ENCODE measurements at places on chromosomes 1 and 21.
A peak's percentile ranks its signal among the peaks of the same experiment; 100 is the strongest.

GRCh38 chr1:201491896-201492511 lies 14.9 kb downstream of the CSRP1 start:
- no peak for DNase-seq

GRCh38 chr1:81800695-81801650 lies at the start of gene ADGRL2:
Gene ADGRL2 (plus strand): TSS chr1:81800934. CDS start chr1:81836985, 36,051 bp downstream.
- DNase-seq: peak; percentile 9

DNA sequence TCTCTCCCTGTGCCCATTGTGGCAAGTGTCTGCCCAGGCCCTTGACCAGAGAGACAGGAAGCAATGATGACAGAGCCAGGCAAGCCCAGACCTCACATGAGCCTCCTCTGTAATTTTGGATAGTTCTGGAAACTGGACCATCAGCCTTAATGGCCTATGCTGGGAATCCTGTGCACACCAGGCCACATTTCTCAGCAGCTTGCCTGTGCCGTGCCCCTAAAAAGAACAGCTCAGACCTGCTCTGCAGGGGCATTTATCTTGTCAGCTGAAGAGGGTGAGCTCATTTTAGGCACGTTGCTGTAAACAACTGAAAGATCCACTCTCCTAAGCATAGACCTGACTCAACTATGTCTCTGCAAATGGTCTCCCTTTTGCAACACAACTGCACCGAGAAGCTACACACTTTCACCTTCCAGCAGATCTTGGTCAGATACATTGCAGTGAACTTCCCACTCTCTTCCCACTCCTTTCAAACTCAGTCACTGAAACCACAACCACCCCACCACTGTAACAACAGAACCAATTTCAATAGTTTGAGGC lies 53.5 kb upstream of the BACH1 start:
- DNase-seq: peak; percentile 65

- no peak for DNase-seq
Observed at GRCh38 chr1:35844826-35845225, 37.0 kb downstream of the AGO4 start.

DNA sequence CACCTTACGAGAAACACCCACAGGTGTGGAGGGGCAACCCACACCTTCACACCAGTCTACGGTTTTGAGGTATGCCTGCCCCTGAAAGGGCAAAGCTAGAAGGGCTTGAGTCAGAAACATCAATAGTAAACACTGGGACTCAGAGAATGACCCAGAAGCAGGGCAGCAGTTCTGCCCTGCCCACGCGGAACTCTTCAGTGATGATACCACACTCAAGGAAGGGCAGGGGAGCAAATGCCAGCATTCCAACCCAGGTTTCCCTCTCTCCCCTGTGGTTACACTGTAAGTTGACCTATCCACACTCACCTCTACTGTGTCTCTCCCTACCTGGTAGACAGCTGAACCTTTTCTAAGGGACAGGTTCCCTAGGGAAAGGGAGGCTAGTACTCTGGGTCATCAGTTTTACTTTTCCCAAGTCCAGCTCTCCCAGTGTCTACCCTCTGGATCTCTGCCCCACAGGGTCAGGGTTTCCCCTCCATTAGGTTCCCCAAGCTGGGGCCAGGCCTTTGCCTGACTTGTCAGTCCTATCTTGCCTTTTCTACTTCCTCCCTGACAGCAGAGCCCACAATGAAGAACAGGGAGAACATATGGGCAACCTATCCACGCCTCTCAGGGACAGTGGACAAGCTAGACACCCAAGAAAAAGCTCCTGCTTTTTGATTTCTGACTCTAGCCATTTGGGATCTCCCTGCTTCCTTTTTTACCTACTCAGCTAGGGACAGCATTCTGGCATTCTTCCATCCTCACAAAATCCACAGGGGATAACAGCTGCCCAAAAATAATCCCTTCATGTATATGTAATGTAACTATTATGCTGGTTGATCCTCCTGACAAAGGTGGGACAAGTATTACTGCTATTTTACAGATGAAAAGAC lies 3.0 kb downstream of the F11R start:
- no peak for DNase-seq

GRCh38 chr1:181044449-181044966 lies 10.7 kb downstream of the MR1 start:
- peak; percentile 79 for DNase-seq

Measured in activated CD4-positive, alpha-beta memory T cell treated with anti-CD3 and anti-CD28 coated beads for 36 hours (primary cell).